ENCODE measurements at places on chromosomes 1 and 21.

DNA sequence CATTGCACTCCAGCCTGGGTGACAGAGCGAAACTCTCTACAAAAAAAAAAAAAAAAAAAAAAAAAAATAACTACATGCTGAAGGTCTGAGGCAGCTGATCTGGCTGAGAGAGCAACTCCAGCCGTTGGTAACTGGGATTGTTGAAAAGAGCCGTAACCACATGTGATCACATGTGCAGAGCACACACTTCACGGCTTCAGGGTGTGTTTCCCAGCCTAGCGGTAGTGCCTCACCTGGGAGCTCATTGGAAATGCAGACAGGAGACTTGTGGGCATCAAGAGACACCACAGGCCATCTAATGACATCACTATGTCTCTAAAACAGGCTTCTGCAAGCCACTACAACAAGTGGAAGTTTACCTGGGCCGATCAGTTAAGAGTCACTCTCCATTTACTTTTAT is 11.8 kb upstream of the OTUD7B start:
- no peak for DNase-seq

DNA sequence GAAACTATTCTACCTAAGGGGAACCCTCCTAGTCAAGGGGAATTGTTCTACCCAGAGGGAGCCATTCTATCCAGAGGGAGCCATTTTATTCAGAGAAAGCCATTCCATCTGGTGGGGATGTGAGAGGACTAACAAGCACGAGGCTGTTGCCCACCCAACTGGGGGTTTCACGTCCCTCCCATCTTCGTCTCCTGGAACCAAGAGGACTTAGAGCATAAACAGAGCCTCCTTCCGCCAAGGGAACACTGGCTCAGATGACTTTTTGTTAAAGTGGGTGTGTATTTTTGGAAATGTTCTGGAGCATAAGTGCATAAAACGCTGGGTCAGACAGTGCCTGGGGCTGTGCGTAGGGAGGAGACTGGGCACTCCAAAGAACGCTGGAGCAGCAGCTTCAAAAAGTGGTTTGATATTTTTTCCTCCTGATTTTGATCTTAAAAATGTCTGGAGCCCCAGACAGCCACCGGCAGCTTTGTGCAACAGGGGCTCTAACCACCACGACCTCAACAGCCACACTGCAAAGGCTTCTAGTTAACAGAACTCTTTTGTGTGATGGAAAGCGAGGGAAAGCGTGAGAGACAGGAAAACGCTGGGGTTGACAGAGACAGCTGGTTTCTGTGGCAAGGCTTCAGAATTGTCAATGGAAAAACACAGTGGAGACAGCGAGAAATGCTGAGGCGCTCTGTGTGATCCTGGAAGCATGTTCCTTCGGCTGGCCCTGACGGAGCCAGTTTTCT is 363.6 kb upstream of the CAMK1G start:
- no peak for DNase-seq

- no peak for DNase-seq
Observed at GRCh38 chr21:18831942-18832676, 428.5 kb upstream of the TMPRSS15 start.

DNA sequence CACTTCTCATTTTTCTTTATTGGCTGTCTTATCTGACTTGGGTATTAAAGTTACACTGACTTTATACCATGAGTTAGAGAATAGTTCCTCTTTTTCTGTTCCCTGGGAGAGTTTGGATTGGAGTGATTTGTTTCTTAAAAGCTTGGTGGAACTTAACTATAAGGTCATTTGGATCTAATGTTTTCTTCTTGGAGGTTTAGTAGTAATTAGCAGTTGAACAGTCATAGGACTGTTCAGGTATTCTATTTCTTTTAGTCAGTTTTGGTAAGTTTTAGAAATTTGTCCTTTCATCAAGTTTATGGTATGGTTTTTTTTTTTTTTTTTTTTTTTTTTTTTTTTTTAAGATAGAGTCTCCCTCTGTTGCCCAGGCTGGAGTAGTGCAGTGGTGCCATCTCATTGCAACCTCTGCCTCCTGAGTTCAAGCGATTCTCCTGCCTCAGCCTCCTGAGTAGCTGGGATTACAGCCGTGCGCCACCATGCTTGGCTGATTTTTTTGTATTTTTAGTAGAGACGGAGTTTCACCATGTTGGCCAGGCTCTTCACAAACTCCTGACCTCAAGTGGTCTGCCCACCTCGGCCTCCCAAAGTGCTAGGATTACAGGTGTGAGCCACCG is 6.3 kb downstream of the TTC3 start:
- peak; percentile 11 for DNase-seq

- DNase-seq = no peak
Observed at GRCh38 chr1:205129447-205130029, 7.8 kb upstream of the RBBP5 start.

DNA sequence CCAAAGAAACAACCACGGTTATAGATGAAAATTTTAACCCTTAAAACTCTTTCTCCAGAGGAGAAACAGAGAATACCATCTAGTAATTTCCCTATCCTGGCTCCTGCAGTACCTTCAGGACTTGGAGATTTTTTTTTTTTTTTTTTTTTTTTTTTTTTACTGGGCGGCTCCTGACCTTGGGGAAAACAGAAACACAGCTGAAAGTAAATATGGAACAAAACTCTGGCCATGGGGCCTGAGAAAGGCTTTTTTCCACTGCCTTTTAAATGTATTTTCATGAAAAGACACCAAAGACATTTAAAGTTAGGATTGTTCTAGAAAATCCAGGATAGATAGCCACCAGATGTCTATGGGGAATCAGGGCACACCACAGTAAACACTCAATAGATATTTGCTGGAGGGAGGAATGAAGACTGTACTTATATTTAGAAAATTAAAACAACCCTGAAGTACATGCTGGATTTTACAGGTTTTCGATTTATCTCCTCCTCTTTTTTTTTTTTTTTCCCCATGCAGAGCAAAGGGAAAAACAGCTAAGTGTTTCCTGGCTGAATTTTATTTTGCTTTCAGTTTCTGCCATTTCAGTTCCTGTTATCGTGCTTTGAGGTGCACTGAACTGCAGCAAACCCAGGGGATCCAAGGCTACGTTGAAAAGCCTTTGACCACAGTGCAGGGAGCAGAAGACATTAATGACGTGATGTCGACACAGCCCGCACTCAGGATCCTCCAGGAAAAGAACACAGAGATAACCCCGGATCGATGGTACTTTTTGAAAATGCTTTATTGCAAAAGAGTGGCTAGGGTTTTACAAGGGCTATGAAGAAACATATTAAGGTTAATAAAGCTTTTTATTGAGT is 35.7 kb upstream of the CNN3 start:
- peak; percentile 25 for DNase-seq

DNA sequence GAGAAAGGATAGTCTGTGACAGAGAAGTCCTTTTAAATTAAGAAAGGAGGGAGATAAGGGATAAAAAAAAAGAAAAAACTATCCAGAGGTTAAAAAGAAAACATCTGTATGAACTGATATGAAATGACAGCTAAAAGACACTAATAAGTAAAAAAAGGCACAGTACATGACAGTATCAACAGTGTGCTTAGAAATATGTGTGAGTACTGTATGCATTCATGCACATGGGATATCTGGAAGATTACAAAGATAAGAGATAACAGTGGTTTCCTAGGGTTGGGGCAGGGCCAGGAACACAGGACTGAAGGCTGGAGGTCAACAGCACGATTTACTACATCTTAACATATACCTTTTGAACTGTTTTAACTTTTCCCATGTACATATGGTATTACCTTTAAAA is 13.3 kb downstream of the PTP4A2 start:
- DNase-seq = no peak

DNA sequence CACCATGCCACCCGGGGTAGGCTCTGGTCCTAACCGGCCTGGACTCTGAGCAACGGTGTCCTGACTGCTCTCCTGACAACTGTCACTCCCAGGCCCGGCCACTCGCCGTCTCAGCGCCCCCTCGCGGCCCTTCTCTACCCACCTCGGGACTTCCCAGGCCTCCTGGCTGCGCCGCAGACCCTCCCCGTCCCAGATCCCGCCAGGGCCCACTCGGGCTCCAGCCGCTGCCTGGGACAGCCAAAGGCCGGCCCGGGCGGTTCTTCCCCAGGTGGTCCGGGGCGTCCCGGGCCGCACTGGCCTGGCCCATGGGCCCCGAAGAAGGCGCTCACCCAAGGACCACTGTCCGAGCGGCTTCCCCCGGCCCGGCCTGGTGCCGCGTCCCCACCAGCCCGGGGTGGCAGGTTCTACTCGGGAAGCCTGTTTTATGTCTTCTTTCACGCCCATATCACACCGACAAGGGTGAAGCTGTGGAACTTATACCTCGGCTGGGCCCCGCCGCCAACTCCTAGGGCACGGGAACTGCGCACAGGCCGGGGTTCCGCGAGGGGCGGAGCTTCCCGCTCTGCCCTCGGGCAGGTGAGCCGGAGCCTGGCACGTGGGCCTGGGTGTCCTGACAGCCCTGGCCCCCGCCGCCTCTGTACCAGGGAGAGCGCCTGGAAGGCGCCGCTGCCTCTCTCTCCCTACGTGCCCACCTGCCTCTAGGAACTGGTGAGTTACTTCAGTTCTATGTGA is 138.3 kb downstream of the TTLL7 start:
- DNase-seq = peak; percentile 85

GRCh38 chr1:112231331-112231730 is 164.7 kb upstream of the CTTNBP2NL start:
- DNase-seq = no peak

GRCh38 chr1:32307324-32307723 is 15.4 kb downstream of the HDAC1 start:
- no peak for DNase-seq

GRCh38 chr1:92117526-92117925 is 37.4 kb downstream of the BTBD8 start:
- DNase-seq = no peak

DNA sequence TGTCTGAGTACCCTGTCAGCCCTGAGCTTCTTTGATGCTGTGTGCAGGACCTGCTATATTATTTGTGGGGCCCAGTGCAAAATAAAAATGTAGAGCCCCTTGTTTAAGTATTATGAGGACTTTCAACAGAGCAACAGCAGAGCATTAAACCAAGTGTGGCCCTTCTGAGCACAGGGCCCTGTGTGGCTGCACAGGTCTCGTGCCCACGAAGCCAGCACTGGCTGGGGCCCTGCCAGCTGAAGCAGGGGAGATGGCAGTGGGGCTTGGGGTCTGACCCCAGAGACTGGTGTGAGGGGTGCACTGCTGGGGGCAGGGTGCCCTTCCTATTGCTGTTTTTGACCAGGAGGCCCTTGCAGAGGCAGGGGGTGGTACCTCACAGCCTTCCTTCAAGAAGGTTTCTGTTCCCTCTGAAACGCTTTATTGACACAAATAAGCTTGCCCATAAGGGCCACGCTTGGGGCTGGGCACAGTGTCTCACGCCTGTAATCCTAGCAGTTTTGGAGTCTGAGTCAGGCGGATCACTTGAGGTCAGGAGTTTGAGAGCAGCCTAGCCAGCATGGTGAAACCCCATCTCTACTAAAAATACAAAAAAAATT is 2.2 kb upstream of the SEMA4A start:
- DNase-seq = no peak

- DNase-seq = no peak
Observed at GRCh38 chr1:4754816-4755215, 100.4 kb downstream of the AJAP1 start.

DNA sequence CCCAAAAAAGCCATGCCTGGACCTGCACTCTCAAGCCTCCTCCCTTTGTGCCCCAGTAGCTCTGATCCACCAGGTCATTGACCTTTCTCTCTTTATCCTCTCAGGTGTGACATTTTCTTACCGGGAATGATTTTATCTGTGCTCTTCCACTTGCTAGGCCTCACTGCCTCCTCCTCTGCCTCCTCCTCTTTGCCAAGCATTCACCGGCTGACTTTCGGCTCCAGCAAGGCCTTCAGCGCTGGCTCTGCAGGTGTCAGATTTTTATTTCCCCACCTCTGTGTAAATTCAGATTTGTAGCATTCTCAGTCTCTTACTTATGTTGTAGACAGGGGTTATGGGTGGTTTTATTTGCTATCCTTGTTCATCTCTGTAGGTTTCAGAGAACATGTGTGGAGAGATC is 91.5 kb downstream of the ST6GALNAC5 start:
- no peak for DNase-seq

DNA sequence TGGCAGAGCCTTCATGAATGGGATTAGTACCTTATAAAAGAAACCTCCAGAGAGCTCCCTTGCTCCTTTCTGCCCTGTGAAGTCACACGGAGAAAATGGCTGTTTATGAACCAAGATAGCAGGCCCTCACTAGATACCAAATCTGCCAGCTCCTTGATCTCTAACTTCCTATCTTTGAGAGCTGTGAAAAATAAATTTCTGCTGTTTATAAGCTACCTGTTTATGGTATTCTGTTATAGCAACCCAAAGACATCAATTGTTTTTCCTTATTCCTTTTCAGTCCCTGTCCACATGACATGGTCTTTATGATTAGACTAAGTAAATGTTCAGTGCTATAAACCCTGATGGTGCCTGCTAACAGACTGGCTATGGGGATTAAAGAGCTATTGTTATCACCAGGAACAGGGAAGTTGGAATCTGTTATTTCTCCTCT is 9.7 kb upstream of the STIL start:
- no peak for DNase-seq

DNA sequence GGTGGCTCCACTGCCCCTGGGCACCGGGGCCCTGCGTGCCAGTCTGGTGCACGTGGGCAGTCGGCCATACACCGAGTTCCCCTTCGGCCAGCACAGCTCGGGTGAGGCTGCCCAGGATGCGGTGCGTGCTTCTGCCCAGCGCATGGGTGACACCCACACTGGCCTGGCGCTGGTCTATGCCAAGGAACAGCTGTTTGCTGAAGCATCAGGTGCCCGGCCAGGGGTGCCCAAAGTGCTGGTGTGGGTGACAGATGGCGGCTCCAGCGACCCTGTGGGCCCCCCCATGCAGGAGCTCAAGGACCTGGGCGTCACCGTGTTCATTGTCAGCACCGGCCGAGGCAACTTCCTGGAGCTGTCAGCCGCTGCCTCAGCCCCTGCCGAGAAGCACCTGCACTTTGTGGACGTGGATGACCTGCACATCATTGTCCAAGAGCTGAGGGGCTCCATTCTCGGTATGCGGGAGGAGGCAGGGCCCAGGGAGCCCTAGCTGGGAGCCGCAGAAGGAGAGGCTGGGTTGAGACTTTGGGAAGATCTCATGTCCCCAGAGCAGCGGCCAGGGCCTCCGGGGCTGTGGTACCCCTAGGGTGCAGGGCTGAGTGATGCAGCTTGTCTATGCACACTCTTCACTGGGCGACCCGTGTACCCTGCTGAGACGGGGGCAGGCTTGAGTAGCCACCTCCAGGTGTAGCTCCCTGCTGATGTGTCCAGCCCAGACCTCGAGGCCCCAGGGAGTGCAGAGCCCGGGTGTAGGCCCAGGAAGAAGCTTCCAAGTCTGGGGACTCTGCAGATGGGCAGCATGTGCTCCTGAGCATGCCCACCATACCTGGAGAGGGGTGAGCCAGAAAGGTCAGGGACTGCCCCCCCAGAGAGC is 1.8 kb downstream of the VWA1 start:
- no peak for DNase-seq

DNA sequence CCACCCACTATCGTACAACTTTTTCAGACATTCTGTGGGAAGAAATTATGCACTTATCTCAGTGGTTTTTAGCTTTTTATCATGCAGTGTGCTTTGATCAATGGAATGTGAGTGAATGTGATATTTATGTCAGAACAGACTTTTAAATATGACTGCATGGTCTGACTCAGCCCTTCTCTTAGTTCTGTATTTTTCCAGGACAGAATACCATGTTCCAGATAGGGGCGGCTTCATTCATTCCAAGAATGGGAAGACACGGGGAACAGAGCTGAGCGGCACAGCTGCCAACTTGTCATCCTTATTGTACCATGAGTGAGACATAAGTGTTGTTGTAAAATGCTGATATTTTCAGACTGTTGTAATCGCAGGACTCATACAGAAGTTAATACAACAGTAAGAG is 214.6 kb upstream of the NCAM2 start:
- DNase-seq = no peak

Data from stimulated activated CD4-positive, alpha-beta T cell treated with anti-CD3 and anti-CD28 coated beads, Interleukin-15, amount 100 ng/mL, for 24 hours (primary cell).